ENCODE measurements at places on chromosomes 11 and 22.

DNA sequence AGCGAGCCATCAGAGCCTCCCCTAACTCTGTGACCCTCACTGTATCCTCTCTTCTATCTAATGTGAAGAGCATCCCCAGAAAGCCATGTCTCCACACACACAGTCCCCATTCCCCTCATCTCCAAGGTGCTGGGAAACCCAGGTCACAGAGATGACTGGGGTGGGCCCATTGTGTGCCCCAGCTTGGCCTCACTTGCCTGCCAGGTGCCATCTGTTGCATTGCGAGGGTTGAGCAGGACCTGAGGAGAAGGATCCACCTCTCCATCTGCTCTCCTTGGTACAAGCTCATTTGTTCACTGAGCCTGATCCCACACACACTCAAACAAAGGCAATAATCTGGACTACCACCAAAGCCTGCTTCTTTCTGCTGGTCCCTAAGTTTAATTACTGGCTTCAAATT is 118.8 kb downstream of the SPATA19 start:
- DNase-seq, result no peak

DNA sequence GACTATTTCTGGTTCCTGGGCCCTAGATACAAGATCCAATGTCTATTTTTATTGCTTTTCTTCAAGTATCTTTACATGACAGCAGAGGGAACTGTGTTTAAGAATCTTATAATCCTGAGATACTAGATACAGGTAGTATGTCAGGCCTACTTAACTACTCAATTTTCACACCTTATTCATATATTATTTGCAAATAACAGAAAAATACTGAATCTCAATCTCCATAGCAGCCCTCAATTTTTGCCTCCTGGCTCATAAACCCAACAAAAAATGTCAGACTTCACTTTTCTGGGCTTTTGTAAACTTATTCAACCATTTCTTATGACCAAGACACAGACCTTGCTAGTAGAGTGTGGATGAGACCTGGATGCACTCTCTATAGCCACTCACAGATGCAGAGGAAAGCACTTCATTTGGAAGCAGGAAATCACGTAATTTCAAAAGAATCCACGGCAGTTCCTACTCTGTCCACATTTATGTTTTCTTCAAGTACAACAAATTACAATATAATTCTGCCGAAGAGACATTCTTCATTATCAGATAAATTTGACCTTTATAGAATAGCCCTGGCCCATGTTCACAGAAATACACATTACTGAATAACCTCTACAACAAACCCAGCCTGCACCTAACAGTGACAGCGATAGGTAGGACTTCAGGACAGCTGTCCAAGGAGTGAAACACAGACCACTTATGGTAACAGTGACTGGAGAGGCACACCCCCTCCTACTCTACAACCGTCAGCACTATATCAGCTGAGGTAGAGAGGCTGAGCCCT is 62.0 kb upstream of the YPEL1 start:
- DNase-seq, result peak; percentile 63

DNA sequence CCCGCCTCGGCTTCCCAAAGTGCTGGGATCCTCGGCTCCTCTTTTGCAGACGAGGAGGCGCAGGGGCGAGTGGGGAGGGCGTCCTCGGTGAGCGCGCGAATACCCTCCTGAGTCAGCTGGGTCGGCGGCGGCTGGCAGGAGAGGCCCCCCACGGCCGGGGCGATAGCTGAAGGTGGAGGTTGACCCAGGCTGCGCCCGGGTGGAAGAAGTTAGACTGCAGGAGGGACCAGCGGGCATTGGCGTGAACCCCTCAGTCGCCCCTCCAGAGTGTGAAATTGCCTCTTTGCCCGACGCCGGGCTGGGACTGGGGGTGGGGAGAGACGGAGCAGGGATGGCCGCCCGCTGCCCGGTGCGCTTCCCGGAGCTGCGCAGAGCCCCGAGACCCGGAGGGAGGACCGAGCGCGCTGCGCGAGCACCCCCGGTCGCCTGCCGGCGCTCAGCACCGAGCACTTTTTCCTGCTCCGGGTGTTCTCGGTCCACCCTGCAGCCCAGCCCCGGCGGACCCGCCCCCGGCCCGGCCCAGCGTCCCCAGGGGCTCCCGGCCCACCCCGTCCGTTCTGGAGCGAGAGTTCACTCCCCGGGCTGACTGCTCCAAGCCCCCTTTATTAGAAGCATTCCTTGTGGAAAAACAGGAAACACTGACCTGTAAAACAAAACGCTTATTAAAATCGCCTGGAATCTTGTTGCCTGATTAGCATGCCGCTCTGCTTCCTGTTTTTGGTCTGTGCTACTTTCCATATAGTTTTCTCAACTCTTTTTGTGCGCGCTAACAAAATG is 13.7 kb upstream of the CPT1A start:
- peak; percentile 44 for DNase-seq

DNA sequence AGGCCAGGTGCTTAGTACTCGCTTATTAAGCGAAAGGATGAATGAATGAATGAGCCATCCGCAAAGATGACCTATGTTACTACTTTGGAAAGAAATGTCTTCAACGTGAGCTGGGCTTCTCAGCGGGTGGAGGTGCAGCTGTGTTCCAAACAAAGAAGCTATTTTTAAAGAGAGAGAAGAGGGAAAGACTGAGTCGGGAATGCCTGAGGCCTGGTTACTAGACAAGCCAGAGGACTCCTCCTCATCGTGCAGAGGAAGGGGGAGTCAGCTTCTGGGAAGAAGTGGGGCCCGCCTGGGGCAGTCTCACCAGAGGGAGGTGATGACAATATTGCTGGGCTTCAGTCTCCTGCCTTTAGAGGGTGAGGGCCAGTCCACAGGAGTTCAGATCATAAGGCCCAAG is 30.4 kb upstream of the CD5 start:
- DNase-seq, result no peak

GRCh38 chr22:43974028-43974545 is 18.8 kb downstream of the SAMM50 start:
- no peak for DNase-seq

- DNase-seq, result no peak
These were observed 8.9 kb upstream of the EHD1 start for GRCh38 chr11:64887234-64887756.

- DNase-seq, result no peak
These were observed 1194.9 kb downstream of the BRD1 start for GRCh38 chr22:48632646-48633246.

- no peak for DNase-seq
These were observed 122.9 kb upstream of the HSD17B12 start for GRCh38 chr11:43557553-43558110.

- no peak for DNase-seq
These were observed 648 bp downstream of the DLG2 start for GRCh38 chr11:85626496-85626895.

DNA sequence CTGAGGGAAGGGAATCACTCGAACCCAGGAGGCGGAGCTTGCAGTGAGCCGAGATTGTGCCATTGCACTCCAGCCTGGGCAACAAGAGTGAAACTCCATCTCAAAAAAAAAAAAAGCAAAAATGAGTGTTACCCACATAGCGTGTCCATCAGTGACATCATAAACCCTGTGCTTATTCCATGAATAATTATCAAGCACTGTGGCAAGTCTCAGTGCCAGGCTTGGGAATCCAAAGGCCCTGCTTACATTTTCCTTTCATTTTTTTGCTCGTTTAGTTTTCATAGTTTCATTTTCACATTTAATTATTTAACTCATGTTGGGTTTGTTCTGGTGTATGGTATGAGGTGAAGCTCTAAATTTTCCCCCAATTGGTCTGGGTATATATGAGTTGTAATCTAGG is 46.5 kb downstream of the NEU3 start:
- no peak for DNase-seq

DNA sequence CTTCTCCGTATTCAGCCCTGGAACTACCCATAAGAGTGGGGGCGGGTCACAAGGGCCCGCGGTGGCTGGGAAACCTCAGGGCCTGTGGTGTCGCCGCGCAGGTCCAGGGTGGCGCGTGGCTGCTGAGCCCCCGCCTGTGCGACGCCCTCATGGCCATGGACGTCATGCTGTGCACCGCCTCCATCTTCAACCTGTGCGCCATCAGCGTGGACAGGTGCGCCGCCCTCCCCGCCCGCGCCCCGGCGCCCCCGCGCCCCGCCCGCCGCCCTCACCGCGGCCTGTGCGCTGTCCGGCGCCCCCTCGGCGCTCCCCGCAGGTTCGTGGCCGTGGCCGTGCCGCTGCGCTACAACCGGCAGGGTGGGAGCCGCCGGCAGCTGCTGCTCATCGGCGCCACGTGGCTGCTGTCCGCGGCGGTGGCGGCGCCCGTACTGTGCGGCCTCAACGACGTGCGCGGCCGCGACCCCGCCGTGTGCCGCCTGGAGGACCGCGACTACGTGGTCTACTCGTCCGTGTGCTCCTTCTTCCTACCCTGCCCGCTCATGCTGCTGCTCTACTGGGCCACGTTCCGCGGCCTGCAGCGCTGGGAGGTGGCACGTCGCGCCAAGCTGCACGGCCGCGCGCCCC is 2.4 kb downstream of the DRD4 start:
- no peak for DNase-seq

GRCh38 chr11:67280788-67281551 is 8.1 kb upstream of the ANKRD13D start:
- DNase-seq, result no peak

DNA sequence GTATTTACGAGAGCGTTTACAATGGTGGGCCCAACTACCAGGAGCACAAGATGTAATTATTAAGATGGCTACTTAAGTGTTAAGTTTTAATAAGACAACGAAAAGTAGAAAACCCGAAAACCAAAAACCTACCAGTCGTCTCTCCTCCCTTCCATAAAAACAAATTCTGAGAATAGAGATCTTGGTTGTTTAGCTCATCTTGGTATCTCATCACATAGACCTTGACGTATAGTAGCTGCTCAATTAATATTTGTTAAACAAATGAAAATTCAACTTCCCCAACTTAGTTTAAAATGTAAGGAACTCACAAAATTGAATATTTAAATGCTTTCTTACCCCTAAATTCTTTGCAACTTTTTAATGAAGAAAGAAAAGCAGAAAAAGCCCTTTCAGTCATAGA is 669 bp downstream of the KDM4D start:
- DNase-seq, result no peak

DNA sequence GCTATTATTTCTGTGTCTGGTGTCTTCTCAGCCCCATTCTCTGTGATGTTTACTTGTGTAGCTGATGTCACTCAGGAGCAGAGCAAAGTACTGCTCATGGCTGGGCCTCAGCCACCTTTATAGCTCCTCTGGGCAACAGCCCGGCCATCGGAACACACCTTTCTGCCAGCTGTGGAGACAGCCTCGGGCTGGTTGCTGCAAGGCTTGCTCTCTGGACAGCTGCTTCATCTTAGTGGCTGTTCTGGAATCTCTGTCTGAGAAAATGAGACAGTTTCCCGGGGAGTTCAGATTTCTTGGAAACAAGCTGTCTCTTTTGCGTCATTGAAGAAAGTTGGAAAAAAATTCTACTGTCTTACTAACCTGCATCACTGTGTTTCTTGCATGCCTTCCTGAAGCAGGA is 20.0 kb downstream of the THY1 start:
- DNase-seq, result no peak

DNA sequence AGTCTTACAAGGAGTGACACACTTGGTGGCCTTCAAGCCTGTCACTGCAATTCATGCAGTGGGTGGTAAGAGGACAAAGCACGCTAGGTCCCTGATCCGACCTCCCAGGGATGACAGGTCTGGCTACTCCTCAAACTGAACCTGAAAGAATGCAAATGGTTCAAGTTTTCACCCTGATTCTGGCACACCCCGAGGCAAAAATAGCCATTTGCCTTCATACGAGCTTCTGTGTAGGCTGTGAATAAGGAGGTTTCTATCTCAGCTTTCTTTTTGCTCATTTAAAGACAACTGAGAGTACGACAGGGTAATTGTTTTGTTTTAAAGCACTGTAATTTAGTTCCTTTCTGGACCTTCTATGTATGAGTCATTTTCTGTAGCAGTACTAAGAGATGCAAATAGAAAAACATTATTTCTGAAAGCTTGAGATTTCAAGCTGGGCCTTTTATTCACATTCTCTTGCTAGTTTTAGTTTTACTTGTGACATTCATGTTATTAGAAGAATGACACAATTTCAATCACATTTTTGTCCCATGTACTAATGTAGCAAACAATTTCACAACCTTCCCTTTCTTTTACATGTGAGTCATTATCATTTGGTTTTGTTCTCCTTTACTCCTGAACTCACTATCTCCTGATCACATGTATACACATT is 56.6 kb upstream of the FDX1 start:
- DNase-seq, result no peak
